SK-N-SH treated with all-trans-retinoic acid at 6 μM for 48 hours (cell line): ENCODE measurements at places on chromosomes 2 and 18.

- no peak for ATAC-seq
These were observed 905.1 kb downstream of the NRXN1 start for GRCh38 chr2:50126845-50127244.

DNA sequence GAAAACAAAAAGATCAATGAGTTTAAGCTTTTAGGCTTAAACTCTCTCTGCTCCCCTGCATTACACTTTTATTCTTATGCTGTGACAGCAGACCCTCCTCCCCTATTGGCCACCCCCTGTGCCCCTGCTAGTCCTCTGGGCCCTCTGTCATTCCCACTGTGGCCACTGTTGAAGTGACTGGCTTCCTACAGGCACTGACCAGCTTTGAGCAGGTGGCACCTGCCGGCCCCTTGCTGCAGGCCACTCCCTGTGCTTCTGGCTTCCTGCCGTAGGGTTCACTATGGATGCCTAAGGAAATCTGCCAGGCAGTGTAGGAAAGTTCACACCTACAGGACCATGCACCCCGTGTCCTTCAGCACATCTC, 156.5 kb upstream of the L3MBTL4 start:
- ATAC-seq: no peak

GRCh38 chr2:26701596-26701995, 9.1 kb downstream of the KCNK3 start:
- ATAC-seq: no peak

DNA sequence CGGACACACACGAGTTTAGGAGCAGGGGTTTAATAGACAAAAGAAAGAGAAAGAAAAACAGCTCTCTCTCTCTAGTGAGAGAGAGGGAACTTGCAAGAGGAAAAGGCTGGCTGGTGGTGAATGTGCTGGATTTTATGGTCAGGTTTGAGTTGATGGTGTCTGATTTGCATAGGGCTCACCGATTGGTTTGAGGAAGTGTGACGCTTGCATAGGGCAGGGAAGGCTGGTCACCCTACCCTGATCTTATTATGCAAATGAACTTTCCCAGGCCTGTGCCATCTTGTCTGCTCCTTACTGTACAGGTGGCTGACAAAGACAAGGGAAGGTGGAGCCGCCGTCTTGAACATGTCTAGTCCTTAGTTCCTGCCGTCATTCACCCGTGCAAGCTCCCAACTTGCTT, 408.9 kb downstream of the RIT2 start:
- no peak; the same call in 2 of the 3 replicates for ATAC-seq

GRCh38 chr2:227482638-227483340, 10.8 kb downstream of the AGFG1 start:
- no peak for ATAC-seq

GRCh38 chr2:136362676-136363390, 244.9 kb upstream of the CXCR4 start:
- ATAC-seq: no peak

DNA sequence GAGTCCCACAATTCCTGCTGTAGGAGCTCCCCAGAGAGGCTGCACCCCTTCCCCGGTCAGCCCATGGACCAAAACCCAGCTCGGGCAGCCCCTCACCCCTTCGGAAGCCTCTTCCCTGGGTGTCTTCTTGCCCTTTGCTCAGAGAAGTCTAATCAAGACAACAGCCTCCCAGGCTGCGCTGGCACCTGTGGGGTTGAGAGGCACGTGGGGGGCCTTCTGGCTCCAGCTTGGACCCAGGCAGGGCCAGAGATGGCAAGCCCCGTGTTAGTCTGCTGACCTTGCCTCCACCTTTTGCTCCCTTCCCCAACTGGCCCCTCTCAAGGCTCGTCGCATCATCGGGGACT, 10.4 kb downstream of the SLC4A3 start:
- ATAC-seq: no peak

DNA sequence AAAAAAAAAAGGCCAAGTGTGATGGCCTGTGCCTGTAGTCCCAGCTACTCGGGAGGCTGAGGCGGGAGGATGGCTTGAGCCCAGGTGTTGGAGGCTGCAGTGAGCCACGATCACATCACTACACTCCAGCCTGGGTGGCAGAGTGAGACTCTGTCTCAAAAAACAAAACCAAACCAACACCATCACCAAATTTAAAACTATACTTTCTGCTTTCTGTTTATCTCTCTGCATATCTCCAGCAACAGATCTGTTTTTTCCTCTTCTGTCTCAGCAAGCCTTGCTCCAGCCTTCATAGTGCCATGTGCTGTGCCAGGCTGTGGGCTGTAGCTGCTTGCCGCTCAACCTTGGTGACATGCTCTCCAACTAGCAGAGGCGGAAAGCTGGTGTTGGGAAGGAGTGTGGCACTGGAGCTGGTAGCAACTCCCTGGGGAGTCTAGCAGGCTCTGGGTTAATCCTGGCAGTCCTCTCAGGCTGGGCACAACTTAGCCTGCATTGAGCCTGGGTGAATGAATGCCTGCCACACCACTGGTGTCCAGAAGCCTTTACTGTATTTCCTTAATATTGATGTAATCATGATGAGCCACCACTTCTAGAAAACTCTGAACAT, 204.1 kb downstream of the LDLRAD4 start:
- ATAC-seq: no peak

- peak; percentile 55 for ATAC-seq
These were observed 964.7 kb upstream of the ZEB2 start for GRCh38 chr2:145484448-145485097.

DNA sequence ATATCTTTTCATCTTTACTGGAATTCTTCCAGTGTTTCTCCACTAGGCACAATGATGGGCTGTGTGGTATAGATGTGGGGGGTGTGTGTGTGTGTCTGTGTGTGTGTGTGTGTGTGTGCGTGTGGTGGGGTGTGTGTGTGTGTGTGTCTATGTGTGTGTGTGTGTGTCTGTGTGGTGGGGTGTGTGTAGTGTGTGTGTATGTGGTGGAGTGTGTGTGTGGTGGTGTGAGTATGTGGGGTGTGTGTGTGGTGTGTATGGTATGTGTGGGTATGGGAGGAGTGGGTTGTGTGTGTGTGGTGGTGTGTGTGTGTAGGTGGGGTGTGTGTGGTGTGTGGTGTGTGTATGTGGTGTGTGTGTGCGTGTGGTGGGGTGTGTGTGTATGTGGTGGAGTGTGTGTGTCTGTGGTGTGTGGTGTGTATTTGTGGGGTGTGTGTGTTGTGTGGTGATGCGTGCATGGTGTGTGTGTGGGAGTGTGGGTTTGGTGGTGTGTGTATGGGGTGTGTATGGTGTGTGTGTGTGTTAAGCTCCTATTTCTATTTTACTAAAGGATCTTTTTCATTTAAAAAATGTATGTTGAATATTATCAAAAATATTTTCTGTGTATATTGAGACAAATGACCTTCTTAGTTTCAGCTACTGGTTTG, 84.2 kb downstream of the IRS1 start:
- ATAC-seq: no peak

DNA sequence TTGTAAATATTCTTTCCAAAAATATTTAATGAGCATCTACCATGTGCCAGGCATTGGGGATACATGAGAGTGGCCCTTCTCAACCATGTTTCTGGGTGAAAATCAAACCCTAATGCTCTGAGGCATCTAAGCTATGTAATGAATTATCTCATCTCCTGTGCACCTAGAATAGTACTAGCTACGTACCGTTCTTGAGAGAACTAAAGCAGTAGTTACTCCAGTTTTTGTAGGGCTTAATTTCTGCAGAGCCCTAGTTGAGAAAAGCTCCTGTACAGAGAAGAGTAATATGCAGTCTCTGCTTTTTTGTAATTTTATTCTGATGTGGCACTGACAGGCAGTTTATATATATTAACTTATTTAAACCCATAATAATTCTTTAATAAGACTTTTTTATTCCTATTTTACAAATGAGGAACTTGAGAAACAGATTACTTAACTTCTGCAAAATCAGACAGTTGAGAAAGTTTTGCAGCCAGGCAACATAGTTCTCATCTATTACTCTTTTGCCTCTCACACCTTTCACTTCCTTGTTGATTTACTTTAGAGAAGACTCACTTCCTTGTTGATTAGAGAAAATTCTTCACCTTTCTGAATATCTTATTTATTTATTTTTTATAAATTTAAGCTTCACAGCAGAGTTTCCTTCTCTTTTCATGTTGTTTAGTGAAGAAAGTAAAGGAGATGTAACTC, 3.1 kb downstream of the SPOPL start:
- ATAC-seq: no peak
